ENCODE measurements at places on chromosomes 5 and 9. TPM values are rescaled to one million over a fixed set of nuclear protein-coding genes. Genes with fewer than 3 reads are reported as not detected.

GPRIN1 gene
- 15.3 TPM for total RNA-seq

FBP1 gene
- 2.3 TPM for total RNA-seq

PCDHAC1 gene
- total RNA-seq, result 2.7 TPM

GRCh38 chr5:136006164-136006563 is 22.6 kb upstream of the TGFBI start:
- no peak for DNase-seq

GRCh38 chr5:60366489-60366888 is 333.5 kb downstream of the DEPDC1B start:
- no peak for DNase-seq

- DNase-seq, result peak; percentile 44
Observed at GRCh38 chr5:138352071-138352721, at the start of gene KDM3B. TSS of gene KDM3B (plus strand) at chr5:138352685. CDS start at chr5:138352796, 111 bp downstream.

- no peak for DNase-seq
Observed at GRCh38 chr5:538801-539468, 14.7 kb upstream of the SLC9A3 start.

Measured in renal cortical epithelial cell (primary cell).